Stimulated activated CD4-positive, alpha-beta T cell treated with anti-CD3 and anti-CD28 coated beads, Interleukin-1b, Interleukin-23, amount 100 ng/mL, for 48 hours (primary cell): ENCODE measurements at places on chromosomes 16 and 17.

- DNase-seq: no peak
Observed at GRCh38 chr16:51682905-51683304, 531.8 kb upstream of the SALL1 start.

DNA sequence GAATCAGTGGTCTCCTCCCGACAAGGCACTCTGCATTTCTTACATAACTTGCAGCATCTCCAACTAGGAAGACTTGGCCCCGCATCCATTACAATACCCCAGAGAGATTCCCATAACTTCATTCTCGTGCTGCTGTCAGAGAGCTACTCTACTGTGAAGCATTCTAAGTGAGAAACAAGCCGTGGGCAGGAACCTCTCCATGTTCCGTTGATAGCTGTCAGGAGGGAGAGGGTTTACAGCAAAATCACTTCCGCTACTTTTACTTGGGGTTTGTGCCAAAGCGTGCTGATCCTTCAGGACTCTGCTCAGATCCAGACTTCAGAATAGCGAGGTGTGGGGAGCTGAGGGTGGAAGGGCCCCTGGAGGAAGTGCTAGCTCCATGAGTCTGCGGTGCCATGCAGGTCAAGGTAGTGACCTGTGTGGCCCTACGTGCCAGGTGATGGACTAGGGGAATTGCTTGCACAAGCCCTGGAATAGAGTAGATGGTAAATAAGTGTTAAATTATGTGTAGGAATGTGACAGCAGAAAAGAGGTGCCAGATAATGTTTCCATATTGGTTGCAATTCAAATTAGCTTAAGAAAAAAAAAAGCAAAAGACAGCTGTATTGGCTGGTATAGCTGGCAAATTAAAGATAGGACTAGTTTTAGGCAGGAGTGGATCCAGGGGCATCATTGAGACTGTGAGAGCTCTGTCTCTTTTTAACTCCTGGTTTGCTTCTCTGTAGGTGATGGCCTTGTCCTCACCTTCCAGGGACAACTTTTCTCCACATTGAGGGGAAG is 358.5 kb upstream of the ERCC4 start:
- no peak for DNase-seq

GRCh38 chr16:46982335-46982734 is 8.9 kb upstream of the DNAJA2 start:
- DNase-seq: no peak

DNA sequence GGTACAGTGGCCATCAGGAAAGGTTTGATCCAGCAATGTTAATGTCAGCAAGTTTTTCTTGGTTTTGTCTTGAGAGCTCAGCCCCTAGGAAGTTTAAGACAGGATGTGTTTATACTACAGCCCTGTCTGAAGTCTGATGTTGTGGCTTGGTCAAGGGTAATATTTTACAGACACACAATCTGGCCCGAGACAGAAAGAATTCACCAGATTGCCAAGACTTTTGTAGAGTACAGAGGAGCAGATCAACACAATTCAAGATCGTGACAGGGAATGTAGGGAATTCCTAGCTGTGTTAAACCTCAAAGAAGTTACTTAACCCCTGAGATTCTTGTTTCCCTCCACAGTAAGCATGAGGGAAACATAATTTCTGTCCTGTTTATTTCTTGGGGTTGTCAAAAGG is 63.1 kb downstream of the SHISA9 start:
- DNase-seq: no peak

GRCh38 chr17:80998118-80998747 is 6.6 kb downstream of the CHMP6 start:
- DNase-seq: no peak

DNA sequence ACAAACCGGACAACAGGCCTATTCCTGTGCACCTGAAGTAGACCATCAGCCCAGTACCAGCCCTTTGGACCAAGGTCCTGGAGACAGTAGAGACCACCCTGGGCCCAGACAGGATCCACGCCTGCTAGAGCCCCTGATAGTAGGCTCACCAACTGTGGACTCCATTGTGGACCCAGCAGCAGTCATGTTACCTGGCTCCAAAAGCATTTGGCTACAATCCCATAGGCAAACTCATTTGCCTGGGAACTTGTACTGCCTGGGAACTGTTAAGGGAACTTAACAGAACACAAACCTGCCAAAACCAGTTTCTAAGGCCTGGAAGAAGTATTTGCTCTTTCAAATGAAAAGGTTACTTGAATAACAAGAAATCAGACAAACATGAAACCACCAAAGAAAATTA is 10.0 kb upstream of the ACSM1 start:
- no peak for DNase-seq

- DNase-seq: no peak
Observed at GRCh38 chr17:41959030-41959335, 7.6 kb upstream of the CNP start.

GRCh38 chr16:65834688-65835087 is 531.8 kb upstream of the CDH5 start:
- DNase-seq: no peak

DNA sequence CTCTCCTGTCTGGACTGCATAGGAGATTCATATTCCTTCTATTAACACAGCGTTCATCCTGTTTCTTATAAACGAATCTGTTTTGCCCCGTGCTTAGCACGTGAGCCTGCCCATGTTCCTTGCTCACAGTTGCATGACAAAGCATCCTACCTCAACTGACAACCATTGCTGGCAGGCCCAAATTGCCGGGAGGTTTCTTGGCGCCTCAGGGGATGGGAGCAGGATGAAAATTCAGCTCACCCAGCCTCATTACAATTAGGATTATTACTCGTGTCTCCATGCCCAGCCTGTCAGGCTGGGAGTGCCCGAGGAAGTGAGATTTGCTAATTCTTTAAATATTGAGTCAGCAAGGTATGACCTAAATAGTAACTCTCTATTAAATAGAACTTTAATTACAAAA is 36.7 kb upstream of the HELZ start:
- DNase-seq: no peak

DNA sequence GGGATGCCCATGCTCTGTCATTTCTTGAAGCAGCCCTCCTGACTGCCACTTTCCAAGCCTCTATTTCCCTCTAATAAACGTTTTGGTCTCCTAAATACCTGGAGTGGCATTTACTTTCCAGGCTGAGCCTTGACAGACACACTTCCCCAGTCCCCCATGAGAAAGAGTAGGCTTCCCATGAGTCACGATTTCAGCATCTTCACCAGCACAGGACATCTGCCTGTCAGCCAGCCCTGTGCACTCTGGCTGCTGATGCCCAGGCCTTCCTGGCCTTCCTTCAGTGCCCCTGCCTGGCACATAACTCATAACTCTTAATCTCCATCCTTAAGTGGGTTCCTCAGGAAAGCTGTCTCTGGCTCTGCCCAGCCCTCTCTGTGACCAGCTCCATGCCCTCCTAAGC is 30.8 kb upstream of the GAS7 start:
- no peak for DNase-seq

DNA sequence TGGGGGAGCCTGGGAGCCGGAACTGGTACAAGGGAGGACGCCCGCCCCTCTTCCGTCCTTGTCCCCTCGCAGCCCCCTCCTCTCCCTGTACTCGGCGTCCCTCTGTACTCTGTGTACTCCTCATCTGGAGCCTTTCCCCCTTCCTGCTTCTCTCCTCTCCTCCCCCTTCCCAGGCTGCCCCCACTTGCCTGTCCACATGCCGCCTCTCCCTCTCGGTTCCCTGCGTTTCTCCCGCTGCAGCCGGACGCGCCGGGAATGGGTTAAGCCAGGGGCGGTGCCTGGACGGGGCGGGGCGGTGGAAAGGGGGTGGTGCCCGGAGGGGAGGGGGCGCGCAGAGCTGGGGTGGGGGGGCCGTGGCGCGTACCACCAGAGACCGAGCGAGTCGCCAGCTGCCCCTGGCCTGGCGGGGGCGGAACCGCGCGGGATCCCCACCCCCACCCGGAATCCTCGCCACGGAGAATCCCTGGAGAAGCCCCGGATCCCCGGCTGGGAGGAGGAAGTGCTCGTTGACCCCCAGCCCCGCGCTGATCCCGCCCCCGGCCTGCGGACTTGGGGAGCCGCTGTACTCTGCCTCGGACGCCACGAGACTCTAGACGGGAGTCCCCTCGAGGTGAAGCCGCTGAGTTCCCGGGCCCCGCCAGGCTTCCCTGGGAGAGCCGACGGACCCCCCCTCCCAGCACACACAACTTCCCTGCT is 22.6 kb downstream of the GJD3 start:
- no peak for DNase-seq

DNA sequence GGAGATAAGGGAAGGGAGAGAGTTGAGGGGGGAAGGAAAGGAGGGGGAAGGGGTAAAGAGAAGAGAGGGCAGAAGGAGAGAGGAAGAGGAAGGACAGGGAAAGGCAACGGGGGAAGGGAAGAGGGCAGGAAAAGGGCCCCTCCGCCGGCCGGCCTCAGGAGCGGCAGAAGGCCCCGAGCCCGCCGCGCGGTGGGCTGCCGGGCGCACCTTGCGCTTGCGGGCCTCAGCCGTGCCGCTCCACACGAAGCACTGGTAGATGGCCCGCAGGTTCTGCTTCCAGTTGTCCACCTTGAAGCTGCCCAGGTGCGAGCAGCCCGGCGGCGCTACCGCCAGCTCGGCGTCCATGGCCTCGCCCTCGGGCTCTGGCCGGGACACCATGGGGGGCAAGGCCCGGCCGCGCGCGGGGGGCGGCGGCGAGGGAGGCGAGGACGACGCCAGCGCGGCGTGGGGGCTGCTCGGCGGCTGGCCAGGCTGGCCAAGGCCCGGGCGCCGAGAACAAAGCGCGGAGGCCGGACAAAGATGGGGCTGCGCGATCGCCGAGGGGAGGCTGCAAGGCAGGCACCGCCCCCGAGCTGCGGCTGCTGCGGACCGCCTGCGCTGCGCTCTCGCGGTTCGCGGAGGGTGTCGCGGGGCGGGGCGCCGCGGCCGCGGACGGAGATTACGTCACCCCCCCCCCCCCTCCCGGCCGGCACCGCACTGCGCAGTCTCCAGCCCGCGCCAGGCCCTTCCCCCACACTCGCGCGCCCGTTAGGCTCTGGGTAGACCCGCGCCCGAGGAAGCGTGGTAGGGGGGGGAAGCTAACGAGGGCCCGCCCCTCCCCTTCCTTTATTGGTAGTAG is at the start of gene USP22:
USP22 (minus strand) TSS at position 554 of the 838 bp plus-strand sequence; CDS start at position 378, 176 bp downstream.
- DNase-seq: peak; percentile 29

DNA sequence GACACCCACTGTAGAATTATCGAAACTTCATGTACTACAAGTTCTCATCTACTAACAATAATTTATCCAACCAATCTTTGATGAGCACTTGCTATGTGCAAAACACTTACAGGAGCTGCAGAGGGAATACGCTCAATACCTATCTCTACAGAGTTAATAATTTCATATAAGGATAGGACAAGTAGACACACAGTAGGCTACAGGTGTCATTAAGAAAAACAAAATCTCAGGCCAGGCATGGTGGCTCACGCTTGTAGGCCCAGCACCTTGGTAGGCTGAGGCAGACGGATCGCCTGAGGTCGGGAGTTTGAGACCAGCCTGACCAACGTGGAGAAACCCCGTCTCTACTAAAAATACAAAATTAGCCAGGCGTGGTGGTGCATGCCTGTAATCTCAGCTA is 91.3 kb upstream of the PLEKHM1 start:
- DNase-seq: no peak

DNA sequence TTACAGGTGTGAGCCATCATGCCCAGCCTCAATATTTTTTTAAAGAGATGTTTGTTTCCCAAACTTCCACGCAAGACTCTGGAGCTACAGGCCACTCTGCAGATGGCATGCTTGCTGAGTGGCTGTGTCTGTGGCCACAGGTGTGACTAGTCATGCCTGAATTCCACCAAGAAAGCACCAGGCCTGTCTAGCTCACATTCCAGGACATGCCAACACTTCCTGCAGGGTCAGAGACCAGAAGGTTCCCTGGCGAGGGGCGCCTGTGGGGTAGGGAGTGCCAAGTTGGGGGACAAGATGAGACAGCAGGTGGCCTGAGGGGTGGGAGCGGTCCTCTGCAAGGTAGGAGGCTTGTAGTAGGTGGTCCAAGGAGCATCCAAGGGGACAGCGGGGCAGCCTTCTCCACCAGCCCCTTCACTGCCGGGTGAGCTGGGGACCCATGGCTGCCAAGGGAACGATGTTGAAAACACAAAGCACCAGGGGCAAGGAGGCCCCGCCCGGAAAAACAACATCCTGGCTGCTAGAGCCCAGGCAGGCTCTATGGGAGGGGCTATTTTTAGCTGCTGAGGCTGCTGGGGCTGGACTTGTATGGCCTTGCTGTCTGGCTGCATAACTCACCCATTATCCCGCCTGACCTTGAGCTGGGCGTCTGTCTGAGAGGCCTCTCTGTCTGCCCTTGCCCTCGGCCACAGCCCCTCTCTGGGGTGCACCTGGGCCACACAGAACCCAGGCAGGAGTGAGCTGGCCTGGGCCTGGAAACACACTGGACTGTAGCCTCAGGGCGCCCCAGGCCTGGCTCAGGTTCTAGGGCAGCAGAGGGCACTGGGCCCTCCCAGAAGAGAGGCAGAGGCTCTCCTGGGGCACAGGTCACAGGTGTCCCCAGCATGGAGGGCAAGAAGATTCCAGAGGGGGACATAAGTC is 5.7 kb downstream of the TRIM47 start:
- DNase-seq: no peak

GRCh38 chr16:77963185-77964044 is 58.9 kb upstream of the CLEC3A start:
- no peak for DNase-seq

DNA sequence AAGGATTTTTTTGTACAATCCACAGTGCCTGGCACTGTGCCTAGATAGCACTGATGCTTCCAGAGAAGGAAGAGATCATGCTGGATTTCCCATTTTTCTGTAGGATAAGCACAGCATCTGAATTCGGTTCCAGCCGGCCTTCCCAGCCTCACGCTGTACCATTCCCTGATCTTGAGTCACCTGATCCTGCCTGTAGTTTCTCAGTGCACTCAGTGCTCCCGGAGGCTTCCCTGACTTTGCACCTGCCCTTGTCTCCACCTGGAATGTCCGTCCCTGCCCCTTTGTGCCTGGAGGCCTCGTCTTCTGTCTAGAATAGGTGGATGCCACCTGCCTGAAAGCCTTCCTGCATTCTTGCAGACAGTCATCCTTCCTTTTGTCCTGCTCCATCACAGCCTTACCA is 179.9 kb downstream of the CCDC182 start:
- DNase-seq: no peak

GRCh38 chr16:84769416-84769815 is 50.4 kb upstream of the CRISPLD2 start:
- no peak for DNase-seq

GRCh38 chr17:2302778-2303203 is 794 bp downstream of the SMG6 start:
- no peak for DNase-seq

DNA sequence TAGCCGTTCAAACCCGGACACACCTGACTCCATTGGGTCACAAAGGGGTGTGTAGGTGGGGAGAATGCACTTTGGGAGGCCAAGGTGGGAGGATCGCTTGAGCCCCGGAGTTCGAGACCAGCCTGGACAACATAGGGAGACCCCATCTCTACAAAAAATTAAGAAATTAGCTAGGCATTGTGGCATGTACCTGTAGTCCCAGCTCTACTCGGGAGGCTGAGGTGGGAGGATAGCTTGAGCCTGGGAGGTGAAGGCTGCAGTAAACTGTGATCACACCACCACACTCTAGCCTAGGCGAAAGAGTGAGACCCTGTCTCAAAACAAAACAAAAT is 942 bp upstream of the PHOSPHO1 start:
- DNase-seq: no peak

- DNase-seq: no peak
Observed at GRCh38 chr17:10681866-10682446, 15.4 kb downstream of the SCO1 start.

- no peak for DNase-seq
Observed at GRCh38 chr16:84689111-84689510, 10.7 kb upstream of the USP10 start.
